Daoy (cell line): ENCODE measurements at places on chromosomes 3 and 15. TPM values are rescaled to one million over a fixed set of nuclear protein-coding genes. Genes with fewer than 3 reads are reported as not detected.
A peak's percentile ranks its signal among the peaks of the same experiment; 100 is the strongest.

DNA sequence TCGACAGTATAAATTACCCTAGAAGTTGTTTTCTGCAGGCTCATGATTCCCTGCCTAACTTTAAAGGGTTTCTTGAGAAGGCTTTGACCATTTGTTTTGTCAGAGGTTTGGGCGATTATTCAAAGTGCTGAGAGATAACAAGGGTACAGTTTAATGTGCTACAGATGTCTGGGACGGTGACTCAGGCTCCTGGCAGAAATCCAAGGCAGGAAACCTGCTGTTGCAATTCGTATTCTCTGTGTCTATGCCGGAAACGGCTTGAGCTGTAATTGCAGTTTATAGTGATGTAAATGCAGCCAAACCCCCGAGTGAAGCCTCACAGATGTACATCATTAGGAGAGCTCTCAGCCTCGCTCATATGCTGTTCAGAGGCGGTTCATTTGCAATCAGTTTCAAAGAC, 65.6 kb downstream of the SYNPR start:
- DNase-seq: peak; percentile 94

DNA sequence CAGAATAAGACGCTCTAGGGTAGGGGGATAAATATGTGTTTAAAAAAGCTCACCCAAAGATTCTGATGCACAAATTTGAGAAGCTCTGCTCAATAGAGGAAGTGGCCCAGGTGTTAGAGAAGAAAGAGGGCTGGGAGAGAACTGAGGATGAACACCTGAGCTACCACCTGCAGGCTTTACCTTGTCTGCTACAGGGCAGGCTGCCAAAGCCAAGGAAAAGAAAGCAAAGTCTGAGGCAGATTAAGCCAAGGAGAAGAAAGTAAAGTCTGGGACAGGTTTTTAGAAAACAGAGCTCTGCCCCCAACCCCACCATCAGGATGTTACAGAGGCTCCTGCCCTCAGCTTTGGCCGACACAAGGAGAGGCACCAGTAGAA, 92.9 kb downstream of the THRB start:
- no peak for DNase-seq

GRCh38 chr3:145144361-145144760, 1016.6 kb downstream of the PLOD2 start:
- no peak for DNase-seq

GRCh38 chr3:98906230-98906629, 4.7 kb upstream of the DCBLD2 start:
- DNase-seq: peak; percentile 74

Gene IL5RA
- total RNA-seq: 0.80 TPM in 1 of 2 replicates, not detected in the other
